ENCODE measurements at places on chromosomes 7 and 10. TPM values are rescaled to one million over a fixed set of nuclear protein-coding genes. Genes with fewer than 3 reads are reported as not detected.

Gene RPP30
- total RNA-seq, result 38.0 TPM

Gene RHOBTB1
- total RNA-seq, result 0.05 TPM

Gene GJD4
- not detected for total RNA-seq

Gene FAM24B
- total RNA-seq, result 9.1 TPM

Measured in activated naive CD4-positive, alpha-beta T cell treated with anti-CD3 and anti-CD28 coated beads, Interleukin-2, amount 10 ng/mL, durations not matched to agents 5 hours and 36 hours (primary cell).